Right lung (tissue), 10 donors: ENCODE measurements at places on chromosomes 7 and 10.

DNA sequence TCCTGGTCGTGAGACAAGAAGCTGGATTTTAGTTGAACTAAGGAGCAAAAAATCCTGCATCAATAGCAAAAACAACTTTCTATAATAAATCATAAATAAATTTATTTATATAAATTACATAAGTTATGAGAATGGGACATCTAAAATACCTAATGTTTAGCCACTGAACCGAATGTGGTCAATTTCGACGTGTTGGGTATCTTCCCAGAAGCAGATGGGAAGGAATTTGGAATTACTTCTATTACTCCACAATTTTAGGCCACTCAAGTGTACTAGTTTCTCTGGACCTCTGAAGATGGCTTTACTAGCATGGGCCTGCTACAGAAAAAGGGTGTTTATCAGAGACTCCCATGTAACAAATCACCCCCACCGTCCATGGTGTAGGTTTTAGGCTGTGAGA is 172.0 kb downstream of the PRPF18 start:
- no peak for DNase-seq

- DNase-seq: no peak
Measured at GRCh38 chr7:133364959-133365690, 112.2 kb downstream of the EXOC4 start.

DNA sequence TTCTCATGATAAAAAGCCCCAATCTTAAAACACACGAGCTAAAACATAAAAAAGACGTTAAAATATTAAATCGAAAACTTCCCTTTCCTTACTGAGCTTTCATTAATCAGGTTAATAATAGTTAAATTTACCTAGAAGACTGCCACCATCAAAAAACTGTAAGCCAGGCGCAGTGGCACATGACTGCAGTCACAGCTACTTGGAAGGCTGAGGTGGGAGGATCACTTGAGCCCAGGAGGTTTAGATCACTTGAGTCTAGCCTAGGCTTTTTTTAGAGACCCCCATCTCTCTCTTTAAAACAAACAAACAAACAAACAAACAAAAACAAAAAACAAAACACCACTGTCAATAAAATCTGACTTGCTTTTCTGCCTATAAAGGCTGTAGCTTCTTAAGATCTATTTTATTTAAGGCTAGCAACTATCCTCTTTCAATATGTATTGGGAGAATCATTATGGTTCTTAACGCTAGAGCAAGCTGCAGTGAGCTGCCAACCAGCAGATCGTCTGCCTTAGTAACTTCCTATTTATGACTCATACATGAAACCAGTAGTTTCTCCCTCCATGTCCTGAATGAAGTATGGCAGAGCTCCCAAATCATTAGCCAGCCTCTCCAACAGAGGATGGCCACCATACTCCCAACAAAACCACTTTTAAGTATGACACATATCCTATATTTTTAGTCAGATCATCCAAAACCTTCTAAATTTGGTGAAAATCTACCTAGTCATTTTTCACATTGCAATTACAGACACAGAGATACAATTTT is 163.7 kb downstream of the SRPK2 start:
- DNase-seq: no peak

DNA sequence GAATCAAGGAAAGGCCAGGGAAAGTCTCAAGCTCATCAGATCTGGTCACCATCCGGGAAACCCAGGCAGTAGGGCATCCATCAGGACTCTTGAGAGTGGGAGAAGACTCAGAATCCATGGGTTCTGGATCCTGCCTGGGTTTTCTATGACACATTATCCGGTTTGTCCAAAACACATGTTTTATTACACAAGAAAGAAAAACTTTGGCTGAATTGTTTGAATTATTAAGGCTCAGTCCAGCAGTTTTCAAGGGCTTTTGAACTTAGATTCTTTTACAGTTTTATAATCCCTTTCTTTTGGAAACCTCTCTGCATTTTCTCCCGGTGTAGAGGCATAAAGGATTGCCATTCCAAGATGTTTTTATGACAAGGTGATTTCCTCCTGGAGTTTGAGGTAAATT is 528.5 kb upstream of the MGMT start:
- no peak for DNase-seq
